NCI-H1048 (cell line): ENCODE measurements at places on chromosomes 4 and X.

DNA sequence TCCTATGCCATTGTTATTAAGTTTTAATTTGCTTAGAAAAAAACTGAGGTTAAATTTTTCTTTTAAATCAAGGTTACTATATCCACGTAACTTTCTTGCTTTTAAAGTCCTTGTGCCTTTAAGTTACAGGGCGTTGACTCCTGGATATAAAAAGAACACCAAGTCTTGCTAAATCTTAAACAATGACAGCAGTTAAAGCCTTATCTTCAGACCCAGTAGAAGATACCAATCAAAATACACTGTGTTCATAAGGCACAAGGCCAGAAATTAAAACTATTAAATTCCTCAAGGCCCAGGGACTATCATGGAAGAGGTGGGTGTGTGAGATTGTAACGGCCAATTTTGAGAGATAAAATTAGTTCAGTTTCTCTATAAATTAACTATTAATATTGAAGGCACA is 60.4 kb downstream of the PAGE2 start:
- no peak for DNase-seq

DNA sequence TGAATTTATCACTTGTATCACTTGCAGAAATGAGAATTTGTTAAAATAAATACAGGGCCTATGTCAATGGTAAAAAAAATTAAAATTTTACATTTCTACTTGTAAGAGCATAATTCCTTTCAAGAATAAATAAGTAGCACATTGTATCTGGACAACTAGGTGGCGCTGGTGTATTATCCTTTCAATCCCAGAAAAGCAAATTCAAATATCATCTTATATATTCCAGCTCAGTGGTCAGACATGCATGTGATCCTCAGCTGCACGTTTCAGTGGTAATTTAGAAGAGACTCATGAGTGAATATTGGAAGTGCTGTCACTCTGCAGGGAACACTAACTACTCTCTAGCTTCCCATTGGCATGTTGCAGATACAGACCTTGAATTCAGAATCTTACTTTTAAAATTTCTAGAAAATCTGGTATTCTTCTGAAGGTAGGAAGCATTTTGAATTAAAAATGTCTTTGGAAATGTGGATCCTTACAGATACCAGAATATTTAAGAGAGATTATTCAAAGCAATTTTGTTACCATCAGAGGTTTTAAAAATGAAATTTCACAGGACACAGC is 1414.7 kb upstream of the TENM3 start:
- peak; percentile 6 for DNase-seq

- peak; percentile 31 for DNase-seq
Observed at GRCh38 chrX:56563231-56564161, at the start of gene UBQLN2. UBQLN2 (plus strand) TSS chrX:56563627; CDS start chrX:56563874, 247 bp downstream.

DNA sequence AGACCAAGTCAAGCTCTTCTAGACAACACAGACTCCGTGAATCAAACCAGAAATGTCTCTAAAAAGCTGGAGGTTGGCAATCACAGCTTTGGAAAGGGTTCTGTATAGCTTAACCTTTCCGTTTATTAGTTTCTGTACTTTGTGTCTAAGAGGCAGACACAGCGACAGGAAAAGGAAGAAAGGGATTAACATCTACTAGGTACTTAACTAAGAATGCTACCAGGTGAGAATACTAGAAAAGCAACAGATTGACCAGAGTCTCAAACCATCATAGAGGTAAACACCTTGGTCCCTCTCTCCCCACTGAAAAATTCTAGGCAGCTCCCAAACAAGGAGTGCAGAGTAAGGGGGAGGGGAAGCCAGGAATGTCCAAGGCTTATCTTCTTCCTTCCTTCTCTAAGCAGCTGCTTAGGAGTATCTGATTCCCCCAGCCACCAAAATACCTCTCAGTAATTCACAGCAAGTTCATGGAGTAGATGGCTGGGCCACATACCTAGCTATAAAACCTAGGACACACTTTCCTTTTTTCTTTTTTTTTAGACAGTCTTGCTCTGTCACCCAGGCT is 80.8 kb downstream of the APBB2 start:
- DNase-seq = no peak

GRCh38 chr4:182492423-182492822 is 249.2 kb downstream of the TENM3 start:
- no peak for DNase-seq
